ENCODE measurements at places on chromosomes 1 and 21.

- no peak for DNase-seq
Observed at GRCh38 chr1:111967886-111968285, 21.6 kb downstream of the KCND3 start.

GRCh38 chr1:46991083-46991923 lies 32.2 kb upstream of the CYP4X1 start:
- peak; percentile 10 for DNase-seq

DNA sequence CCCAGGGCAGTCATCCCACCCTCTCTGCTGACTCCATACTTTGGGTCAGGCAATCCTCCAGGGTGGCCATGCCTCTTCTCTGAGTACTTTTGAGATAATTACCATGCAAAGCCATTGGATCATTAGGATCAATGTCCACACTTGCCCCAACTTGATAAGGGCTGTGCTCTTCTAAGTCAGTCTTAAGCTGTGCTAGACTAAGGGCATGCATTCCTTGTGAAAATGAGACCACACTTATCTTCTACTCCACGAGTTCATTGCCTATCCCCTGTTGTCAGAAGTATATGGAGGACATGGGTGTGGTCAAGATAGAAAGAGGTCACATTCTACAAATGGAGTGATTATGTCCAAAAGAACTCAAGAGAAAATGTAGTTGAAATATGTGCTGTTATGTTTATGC lies 18.9 kb upstream of the SSX2IP start:
- DNase-seq, result no peak

GRCh38 chr1:21042929-21043605 lies 133.6 kb downstream of the EIF4G3 start:
- DNase-seq, result no peak

- peak; percentile 97 for DNase-seq
Observed at GRCh38 chr1:36150296-36151133, 1.2 kb upstream of the TRAPPC3 start.

- DNase-seq, result peak; percentile 36
Observed at GRCh38 chr1:61182049-61182448, 99.7 kb downstream of the NFIA start.
